Putamen (tissue), 1 donor: ENCODE measurements at places on chromosomes 6 and 20.

DNA sequence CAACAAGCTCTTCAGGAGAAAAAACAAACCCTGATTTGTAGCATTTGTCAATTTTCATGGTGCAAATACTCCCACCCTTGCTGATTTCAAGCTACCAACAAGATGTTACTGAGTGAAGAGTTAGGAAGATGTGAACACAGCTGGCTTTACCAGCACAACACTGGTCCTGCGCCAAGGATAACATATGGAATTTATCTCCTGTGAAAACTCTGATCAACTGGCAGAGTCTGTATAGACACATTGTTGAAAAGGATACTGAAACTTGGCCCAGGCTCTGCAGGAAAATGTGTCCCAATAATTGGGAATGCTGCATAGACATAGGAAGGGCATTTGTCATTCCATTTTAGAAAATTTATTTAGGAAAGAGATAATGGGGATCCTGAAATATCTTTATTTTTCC, 29.0 kb downstream of the OTOR start:
- DNase-seq, result no peak

DNA sequence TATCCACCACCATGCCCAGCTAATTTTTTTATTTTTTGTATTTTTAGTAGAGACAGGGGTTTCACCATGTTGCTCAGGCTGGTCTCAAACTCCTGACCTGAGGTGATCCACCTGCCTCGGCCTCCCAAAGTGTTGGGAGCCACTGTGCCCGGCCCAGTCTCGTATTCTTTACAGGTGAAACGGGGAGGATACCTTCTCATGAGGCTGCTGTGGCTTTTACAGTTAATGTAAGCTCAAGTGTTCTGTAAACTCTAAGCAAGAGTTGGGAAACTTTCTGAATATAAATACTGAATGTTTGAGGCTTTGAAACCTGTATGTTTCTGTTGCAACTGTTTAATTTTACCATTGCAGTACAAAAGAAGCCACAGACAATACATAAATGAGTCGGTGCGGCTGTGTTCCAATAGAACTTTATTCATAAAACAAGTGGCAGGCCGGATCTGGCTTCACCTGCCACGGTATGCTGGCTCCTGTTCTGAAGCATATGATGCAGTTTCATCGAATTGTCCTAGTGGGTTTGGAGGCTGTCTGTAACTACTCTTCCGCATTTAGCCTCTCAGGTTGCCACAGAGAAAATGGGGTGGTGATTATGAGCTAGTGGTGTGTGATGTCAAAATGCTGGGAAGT, 192.5 kb upstream of the ZFP64 start:
- no peak for DNase-seq

DNA sequence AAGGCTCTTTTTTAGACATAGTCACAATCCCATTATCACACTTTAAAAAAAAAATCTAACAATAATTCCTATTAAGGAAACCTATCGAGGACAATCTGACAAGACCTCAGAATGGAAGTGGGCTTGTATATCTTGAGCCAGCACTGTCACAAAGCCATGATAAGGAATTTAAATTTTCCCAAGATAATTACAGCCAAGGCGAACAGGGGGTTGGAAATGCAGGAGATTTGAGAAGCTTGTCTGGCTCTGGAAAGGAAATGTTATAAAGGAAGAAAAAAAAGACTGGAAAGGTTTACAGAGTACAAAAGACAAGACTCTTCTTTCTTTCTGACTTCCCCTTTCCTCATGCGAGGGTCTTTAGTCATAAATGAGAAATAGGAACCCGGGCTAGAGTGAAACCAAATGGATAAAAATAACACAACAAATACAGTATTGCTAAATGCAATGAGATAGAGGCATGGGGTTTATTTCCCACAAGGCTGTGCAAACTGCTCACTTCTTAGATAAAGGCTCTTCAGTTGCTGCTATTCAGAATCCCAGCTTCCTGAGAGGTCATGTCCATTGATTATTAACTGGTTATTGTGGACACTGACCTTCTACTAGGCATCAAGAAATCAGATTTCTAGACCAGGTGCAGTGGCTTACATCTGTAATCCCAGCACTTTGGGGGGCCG, 13.4 kb upstream of the GHRH start:
- no peak for DNase-seq

- peak; percentile 92 for DNase-seq
These were observed at the start of gene FUT9 for GRCh38 chr6:96015518-96016333. FUT9 (plus strand) TSS chr6:96015974; CDS start chr6:96203156, 187,182 bp downstream.

DNA sequence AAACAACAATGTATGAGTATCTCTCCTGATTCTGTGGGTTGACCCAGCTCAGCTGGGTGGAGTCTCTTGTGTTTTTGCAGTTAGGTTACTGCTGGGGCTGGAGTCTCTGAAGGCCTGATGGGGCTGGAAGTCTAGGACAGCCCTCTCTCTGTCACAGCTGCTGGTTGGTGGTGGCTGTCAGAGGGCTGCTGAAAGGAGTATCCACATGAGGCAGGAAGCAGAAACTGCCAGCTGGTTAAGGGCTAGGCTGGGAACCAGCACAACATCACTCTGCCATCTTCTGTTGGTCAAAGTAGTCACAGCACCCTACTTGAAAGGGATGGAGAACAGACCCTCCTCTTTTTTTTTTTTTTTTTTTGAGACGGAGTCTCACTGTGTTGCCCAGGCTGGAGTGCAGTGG, 10.0 kb upstream of the PACSIN1 start:
- no peak for DNase-seq

- no peak for DNase-seq
These were observed 109.7 kb upstream of the MYL9 start for GRCh38 chr20:36431604-36432003.

DNA sequence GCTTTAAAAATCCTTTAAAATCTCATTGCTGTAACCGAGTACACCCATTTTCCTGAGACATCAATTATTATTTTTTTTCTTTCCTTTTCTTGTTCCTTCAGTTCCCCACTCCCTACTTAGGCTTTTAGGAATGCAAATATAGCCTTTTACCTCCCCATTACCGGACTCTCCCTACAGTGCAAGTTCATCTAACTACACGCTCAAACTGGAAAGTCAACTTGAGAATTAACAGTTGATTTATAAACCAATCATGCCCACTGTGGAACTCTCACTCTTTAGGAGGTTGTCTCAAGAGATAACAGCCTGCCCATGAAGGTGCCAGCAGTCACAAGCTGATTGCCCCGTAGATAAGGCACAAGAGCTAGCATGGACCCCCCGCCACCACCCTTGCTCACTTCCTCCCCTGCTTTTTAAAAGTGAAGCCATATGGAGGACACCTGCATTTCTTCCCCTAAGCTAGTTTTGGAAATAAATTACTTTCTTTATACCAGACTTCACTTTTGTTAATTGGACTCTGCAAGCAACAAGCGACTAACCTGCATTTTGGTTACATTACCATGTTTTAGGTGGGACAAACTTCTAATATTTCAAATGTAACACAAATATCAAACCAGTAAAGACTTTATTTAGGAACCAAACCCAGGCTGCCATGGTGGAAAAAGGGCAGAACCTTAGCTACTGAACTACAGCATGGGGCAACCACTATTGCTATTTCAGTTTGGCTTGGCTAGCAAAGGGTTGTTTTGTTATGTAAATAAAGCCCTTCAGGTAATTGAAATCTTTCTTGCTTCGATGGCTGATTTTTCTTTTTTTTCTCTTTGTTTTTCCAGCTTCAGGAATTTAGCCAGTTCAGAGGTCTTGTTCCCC, 34.9 kb downstream of the UBD start:
- no peak for DNase-seq
